ENCODE measurements at places on chromosomes 3 and 15. TPM values are rescaled to one million over a fixed set of nuclear protein-coding genes. Genes with fewer than 3 reads are reported as not detected.

GOLGA6L7 gene
- not detected for total RNA-seq

LRRC2 gene
- 0.26 TPM for total RNA-seq

SNX1 gene
- total RNA-seq = 62.3 TPM

- DNase-seq = no peak
- H3K27ac ChIP-seq = no peak overlapping the region
- peaks cover 13% of the 10 kb centered on the region for H3K4me1 ChIP-seq
- H3K4me3 ChIP-seq = no peak overlapping the region
- no peaks in the 10 kb centered on the region for H3K27me3 ChIP-seq
- H3K36me3 ChIP-seq = no peaks in the 10 kb centered on the region
These were observed 71.5 kb downstream of the GSK3B start for GRCh38 chr3:120022729-120023128.

DNA sequence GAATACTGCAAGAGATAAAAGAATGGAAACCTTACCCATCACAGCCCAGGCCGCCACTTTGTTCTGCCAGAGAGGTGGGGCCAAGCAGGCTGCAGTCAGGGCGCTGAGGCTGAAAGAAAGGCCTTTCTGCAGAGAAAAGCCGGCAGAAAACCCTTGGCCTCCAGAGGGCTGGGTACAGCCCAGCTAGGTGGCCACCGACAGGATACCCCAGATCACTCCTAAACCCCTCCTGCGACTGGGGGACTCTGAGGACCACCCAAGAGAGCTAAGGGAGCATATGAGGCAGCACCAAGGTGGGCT, 69.3 kb downstream of the SMAD6 start:
- H3K27ac ChIP-seq = no peak overlapping the region
- H3K36me3 ChIP-seq = no peaks in the 10 kb centered on the region
- peaks cover 36% of the 10 kb centered on the region for H3K4me1 ChIP-seq
- H3K27me3 ChIP-seq = no peaks in the 10 kb centered on the region
- no peak overlapping the region for H3K4me3 ChIP-seq

GRCh38 chr3:177894081-177894728, 642.0 kb upstream of the KCNMB2 start:
- peak; percentile 59 for DNase-seq
- H3K27me3 ChIP-seq = no peaks in the 10 kb centered on the region
- no peaks in the 10 kb centered on the region for H3K36me3 ChIP-seq
- peaks cover 10% of the 10 kb centered on the region for H3K4me1 ChIP-seq
- no peak overlapping the region for H3K4me3 ChIP-seq

DNA sequence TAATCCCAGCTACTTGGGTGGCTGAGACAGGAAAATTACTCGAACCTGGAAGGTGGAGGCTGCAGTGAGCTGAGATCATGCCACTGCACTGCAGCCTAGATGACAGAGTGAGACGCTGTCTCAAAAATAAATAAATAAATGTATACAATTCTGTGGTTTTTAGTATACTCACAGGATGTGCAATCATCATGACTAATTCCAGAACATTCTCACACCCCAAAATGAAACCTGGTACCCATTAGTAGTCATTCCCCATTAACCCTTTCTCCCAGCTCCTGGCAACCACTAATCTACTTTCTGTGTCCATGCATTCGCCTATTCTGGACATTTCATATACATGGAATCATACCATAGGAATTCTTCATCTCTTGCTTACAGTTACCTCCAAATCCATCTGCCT, 44.5 kb downstream of the LRRFIP2 start:
- H3K27me3 ChIP-seq = no peaks in the 10 kb centered on the region
- no peak overlapping the region for H3K4me3 ChIP-seq
- H3K27ac ChIP-seq = peak overlapping the region; percentile 41

- H3K4me3 ChIP-seq = no peak overlapping the region
- H3K36me3 ChIP-seq = no peaks in the 10 kb centered on the region
- no peaks in the 10 kb centered on the region for H3K27me3 ChIP-seq
- H3K4me1 ChIP-seq = no peaks in the 10 kb centered on the region
These were observed 266.4 kb upstream of the TBC1D5 start for GRCh38 chr3:18008706-18009368.

DNA sequence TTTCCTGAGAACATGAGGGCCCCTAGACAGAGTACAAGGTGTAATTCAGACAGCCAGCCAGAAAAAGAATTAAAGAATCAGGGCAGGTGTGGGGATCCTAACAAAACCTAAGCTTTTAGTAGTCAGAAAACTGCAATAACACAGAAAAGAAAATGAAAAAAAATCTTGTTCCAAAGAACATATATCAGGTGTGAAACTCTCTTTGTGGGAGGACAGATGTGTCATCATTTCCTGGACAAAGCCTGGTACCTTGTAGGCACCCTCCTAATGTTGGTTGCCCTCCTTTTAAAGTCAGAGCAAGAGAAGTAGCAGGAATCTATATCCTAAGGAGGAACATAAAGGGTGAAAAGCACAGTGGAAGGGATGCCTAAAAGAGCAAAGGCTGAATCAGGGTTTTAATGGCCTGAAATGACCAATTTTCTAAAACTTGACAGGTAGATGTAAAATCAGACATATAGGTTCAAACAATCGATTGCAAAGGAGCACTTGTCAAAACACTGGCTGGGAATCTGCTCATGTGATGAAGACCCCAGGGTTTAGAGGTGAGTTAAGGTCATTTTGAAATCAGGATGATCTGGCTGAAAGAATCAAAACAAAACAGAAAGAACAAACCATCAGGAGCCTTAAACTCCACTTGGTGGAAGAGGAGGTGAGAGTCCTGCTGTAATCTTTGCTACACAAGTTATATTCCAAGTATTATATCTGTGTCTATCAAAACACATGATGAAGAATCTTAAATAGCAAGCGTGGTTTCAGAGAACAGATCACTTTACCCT, 54.9 kb downstream of the TGFBR2 start:
- H3K27ac ChIP-seq = no peak overlapping the region
- no peak overlapping the region for H3K4me3 ChIP-seq
- no peak for DNase-seq
- peaks cover 49% of the 10 kb centered on the region for H3K4me1 ChIP-seq

GRCh38 chr3:48400824-48401433, 28.9 kb downstream of the FBXW12 start:
- no peaks in the 10 kb centered on the region for H3K27me3 ChIP-seq
- H3K27ac ChIP-seq = no peak overlapping the region
- H3K4me1 ChIP-seq = peaks cover 11% of the 10 kb centered on the region

GRCh38 chr15:66603301-66604179, 37.7 kb upstream of the LCTL start:
- no peak overlapping the region for H3K27ac ChIP-seq
- H3K4me3 ChIP-seq = no peak overlapping the region
- DNase-seq = peak; percentile 63
- H3K4me1 ChIP-seq = no peaks in the 10 kb centered on the region

GRCh38 chr15:60477164-60477563, 1.8 kb downstream of the ICE2 start:
- H3K36me3 ChIP-seq = peaks cover 4% of the 10 kb centered on the region
- peak overlapping the region; percentile 96 for H3K4me3 ChIP-seq
- DNase-seq = no peak
- H3K4me1 ChIP-seq = peaks cover 33% of the 10 kb centered on the region
- no peaks in the 10 kb centered on the region for H3K27me3 ChIP-seq

DNA sequence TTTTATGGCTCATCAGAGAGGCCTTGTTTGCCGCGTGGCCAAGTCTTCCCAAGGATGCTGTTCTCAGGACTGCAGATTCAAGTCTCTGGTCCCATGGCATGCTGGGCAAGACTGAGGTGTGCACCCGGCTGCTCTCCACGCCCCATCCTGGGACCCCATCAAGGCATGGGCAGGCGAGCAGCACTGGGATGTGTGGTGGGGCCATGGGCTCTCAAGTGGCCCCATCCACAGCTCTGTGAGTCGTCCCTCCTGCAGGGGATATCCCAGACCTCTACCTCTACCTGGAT, 13.1 kb upstream of the GP9 start:
- no peak overlapping the region for H3K4me3 ChIP-seq
- H3K27me3 ChIP-seq = 0 out of 2 replicates have a peak, but pooled peaks cover under 1% of the 10 kb centered on the region
- H3K4me1 ChIP-seq = no peaks in the 10 kb centered on the region
- no peak for DNase-seq
- no peak overlapping the region for H3K27ac ChIP-seq

DNA sequence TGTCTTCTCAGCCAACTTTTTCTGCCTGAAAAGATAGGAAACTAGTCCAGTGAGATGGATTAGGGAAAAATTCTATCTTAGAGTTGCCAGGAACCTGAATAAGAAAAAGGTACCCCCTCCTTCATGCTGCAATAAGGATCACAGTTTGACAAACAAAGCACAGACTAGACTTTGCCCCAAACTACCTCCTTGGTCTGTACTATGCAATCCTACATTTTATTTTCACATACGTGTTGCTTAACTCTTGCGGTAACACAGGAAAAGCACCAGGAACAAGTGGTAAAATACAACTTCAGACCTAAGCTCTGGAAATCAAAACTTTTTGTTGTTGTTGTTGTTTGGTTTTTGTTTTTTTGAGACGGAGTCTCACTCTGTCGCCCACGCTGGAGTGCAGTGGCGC, 11.3 kb upstream of the IL12A start:
- no peaks in the 10 kb centered on the region for H3K36me3 ChIP-seq
- DNase-seq = no peak

All from PC-3 (cell line).